Activated CD4-positive, alpha-beta T cell treated with anti-CD3 and anti-CD28 coated beads for 36 hours (primary cell): ENCODE measurements at places on chromosomes 7 and 10. TPM values are rescaled to one million over a fixed set of nuclear protein-coding genes. Genes with fewer than 3 reads are reported as not detected.

DNA sequence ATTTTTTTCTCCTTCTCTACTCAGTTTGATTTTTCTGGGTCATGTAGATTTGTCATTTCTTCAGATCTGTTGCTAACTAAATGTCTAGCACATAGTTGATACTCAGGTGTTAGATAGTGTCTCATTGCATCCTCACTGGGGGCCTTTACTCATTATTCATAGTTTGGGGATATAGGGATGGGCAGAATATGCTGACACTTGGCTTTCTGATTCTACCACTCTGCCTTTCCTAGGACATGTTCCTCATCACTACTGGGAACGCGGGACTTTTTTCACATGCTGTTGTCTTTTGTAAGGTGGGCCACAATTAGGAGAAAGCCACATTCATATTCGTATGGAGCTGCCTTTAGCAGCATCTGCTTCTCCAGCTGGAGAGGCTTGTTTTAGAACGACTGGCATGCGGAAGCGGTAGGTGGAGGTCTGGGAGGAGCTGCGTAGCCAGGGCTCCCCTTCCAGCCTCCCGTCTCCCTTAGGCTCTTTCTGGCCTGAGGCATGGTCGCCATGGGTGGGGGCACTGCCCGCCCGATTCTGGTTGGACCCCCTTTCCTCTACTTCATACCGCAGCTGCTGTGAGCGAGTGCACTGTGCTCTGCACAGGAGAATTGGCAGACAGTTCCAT, 78.8 kb downstream of the SND1 start:
- DNase-seq: no peak

Gene CDK14
- total RNA-seq: 0.84 TPM

Gene HECW1
- not detected for total RNA-seq

Gene NYAP1
- 0.56 TPM for total RNA-seq

DNA sequence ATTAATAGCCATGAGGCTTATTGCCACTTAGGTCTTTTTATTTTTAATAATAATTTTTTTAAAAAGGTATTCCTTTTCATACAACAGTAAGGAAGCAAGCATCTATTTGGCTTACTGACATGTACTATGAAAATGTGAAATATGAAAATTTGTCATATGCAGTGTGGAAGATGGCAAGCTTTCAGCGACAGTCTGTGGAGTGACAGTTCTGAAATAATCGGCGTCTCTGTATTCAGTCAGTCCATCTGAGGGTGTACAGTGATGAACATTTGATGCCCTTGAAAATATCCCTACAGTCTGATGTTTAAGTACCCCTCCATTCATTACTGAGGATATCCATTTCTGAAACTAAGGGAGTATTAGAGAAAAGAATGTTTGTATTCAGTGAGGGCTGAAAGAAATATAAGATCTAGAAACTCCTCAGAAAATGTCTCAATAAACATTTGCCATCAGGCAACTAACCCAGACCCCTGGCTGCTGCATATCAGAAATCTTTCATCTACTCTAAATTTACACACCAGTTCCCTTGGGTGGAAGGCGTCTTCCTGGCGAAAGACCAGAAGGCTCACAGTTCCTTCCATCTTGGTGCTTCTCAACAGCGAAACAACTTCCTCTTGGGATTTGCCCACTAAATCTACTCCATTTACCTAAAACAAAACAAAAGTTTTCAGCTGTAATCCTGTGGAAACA, 440.6 kb downstream of the PARD3 start:
- no peak for DNase-seq

Gene NKX6-2
- total RNA-seq: not detected

DNA sequence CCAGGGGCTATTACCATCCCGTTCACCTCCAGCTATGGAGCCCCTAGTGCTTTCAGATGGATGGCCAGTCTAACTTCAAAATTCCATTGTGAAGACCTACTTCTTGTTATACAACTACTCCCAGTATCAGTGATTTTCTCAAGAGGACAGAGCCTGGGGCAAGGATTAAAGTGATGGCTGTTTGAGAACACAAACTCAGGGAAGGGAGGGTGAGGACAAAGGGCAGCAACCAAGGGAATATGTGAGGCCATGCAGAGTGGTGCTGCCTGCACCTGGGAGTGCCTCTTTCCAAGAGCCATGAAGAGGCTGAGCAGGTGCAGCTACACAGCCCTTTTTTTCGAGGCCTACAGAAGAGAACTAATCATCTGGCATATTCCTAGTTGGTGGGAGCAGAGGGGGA, 303.5 kb upstream of the BMPER start:
- no peak for DNase-seq

DNA sequence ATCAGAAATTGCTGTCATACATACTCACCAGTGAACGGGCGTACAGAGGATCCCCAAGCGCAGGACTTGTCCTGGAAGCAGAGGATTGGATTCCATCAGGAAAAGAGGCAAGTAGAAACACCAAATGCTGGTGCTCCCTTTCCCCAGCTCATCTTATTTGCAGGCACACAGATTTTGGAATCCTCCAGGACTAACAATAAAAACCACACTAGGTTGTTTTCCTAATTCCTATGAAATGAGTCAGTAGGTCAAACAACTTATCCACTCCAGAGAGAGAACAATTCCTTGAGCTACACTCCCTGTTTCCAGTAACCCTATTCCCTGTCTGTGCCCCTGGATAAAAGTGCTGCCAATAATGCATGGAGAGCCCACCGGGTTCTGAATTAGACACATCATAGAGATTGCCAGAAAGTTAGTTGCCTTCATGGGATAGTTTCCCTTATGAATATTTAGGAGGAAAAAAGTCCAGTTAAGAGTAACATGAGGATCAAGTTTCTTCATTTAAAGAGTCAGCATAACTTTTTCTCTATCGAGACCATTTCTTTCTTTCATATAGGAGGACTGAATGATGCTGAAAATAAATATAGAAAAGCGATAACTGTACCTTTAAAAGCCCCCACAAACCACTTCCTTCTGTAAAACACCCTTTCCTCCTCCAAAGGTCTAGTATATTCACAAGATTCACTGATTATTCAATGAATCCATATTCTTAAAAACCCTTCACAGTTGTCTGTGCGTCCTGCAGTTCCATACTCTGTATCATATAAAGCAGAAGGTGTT, 178.3 kb upstream of the KLF14 start:
- no peak for DNase-seq

DNA sequence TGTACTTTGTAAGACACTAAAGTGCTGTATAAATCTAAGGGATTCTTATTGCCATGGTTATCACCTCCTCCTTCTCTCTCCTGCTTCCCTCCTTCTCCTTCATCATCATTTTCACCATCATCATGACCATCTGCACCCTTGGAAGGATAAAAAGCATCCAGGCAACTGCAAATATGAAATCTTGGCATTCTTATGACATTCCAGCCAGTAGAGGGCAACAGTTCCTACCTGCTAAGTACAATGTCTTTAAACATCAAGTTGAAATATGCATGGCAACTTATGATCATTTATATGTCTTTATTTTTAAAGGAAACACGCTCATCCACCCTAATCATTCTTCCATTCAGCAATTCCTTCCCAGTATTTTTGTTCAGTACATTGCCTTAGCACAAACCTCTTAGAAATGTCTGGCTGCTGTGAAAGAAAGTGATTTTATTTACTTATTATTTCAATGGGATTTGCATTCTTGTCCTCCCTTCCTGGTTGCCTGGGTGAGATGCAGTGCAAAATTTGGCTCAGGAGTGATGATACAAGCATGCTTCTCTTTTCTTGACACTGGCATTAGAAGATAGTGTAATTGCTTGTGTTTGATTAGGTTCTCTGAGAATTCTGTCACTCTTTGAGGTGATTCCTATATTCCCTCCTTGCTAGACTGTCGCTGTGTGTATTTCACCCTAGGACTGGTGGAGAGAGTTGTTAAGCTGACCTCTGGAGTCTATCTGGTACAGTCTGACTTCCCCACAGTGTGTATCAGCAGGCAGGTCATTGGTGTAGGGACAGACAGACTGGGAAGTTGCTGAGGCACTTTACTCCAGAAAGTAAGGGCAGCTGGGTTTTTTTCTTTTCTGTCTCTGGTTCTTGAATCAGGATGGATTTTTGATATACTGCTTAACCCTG, 188.5 kb upstream of the BMPER start:
- DNase-seq: no peak
